Spinal cord (tissue), 10 donors: ENCODE measurements at places on chromosomes 4 and X. TPM values are rescaled to one million over a fixed set of nuclear protein-coding genes. Genes with fewer than 3 reads are reported as not detected.

GRCh38 chr4:161206528-161207080, 957.2 kb downstream of the FSTL5 start:
- DNase-seq, result no peak

DNA sequence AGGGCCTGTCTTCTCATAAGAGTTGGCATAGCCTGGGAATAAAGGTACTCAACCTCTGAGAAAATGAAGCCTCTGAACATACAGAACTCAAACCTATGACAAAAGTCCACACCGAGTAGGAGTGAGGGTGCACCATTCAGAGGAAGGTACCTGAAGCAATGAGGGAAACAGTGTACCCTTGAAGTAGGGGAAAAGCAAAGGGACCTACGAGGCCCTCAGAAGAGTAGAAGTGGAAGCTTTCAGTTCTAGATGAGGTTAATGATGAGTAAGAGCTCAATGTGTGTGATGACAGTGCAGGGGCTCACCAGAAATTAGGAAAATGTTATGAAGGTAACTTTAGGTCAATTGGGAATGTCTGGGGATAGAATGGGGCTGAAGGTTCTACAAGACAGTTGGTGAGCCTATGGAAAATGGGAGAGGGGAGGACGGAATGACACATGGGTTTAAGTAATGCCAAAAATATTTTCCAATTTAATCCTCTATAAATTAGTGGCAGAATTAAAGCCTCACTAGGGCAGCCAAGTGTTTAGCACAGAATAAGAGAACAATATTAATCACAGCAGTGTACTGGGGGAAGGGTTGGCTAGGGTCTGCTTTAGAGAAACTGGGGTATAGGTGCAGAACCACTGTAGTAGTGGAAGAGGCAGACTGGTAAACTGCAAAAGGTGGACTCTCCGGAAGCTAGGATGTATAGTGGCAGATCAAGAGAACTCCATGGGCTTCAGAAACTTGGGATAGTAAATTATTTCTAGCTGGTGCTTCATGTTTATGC, 39.8 kb downstream of the RAB33A start:
- DNase-seq, result no peak

Gene GJB1
- polyA plus RNA-seq, result 3.0 TPM

DNA sequence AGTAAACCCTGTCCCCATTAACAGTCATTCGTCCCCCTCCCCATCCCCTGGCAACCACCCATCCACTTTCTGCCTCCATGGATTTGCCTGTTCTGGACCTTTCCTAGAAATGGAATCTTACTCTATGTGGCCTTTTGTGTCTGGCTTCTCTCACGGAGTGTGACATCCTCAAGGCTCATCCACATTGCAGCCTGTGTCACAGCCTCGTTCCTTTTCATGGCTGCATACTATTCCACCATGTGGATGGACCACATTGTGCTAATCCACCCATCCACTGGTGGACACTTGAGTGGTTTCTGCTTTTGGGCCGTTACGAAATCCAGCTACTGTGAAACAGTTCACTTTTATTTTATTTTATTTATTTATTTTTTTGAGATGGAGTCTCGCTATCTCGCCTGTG, 8.1 kb upstream of the PPP2R3B start:
- DNase-seq, result no peak

Gene SH2D1A
- polyA plus RNA-seq, result 0.30 TPM

DNA sequence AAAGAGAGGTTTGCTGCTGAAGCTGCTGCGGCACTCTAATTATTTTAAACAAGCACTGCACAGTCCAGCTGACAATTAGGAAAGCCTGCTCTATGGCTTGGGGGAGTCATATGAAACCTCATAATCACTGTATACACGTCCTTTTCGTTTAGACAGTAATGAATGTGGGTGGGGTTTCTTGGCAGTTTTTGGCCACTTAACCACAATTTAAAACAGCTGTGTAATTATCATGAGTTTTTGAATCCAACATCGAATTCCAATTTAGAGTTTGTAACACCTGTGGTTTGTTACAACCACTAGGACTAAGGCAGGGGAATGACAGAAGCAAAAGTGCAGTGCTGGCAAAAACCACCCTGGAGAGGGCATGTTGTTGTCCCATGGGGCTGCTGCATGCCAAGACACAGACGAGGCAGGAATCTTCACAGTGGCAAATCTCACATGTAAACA, 99.5 kb downstream of the CXXC4 start:
- DNase-seq, result peak; percentile 69

Gene HTR2C
- 11.2 TPM for polyA plus RNA-seq

Gene NSG1
- 362 TPM for polyA plus RNA-seq

Gene BGN
- 136 TPM for polyA plus RNA-seq

DNA sequence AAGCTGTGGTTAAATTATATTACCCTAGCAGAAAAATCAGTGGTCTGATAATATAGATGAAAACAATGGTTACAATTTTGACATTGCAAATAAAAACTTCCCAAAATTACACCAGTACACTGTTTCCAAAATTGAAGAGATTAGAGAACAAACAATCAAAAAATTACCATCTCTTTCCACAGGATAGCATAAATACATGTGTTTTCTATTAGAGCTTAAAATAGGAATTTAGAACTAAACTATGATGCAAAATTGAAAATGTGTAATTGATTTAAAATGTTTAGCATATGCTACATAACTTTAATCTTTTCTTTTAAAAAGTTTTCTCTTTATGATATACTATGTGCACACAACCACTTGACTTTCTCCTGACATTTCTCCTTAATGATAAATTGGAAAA, 6.7 kb downstream of the EDNRA start:
- DNase-seq, result no peak

GRCh38 chr4:181860668-181861067, 382.5 kb upstream of the TENM3 start:
- DNase-seq, result no peak

- DNase-seq, result no peak
Measured at GRCh38 chrX:154998204-154998880, 24.2 kb downstream of the F8 start.

DNA sequence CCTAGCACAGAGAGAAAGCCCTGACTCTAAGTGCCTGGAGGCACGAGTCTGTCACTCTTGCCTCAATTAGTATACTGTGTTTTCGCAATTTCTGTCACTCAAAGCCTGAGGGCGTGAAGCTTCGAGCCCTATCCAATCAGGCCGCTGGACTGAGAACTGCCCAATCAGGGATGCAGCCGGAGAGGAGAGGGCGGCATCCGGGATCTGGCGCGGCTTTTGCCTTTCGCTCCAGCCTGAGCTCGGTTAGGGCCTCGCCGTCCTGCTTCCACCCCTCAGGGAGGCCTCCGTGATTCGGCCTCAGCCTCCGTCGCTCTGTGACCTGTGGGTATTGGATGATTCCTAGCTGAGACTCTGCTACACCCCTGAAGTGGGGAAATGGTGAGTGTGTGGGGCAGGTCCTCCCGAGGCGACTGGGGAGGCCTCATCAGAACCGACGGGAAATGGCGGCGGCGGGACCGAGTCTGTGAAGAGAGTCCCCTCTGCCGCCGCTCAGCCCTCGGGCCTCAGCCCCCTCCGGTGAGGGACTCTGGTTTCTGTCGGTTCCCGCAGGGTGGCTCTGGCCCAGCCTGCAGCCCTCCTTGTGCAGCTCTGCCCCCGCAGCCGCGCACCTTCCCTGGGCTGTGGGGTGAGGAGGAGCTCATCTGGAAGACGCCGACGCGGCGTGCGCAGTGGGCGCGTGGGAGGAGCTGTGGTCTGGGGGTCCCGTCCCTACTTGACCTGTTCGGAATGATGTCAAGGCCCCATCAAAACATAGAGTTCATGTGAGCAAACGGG, 48.5 kb downstream of the ZNF141 start:
- DNase-seq, result no peak
